ENCODE measurements at places on chromosomes 6 and 20.

- DNase-seq = no peak
These were observed 161.2 kb upstream of the OGFRL1 start for GRCh38 chr6:71127374-71127773.

GRCh38 chr6:47034926-47035325, 7.2 kb downstream of the ADGRF1 start:
- peak; percentile 85 for DNase-seq

DNA sequence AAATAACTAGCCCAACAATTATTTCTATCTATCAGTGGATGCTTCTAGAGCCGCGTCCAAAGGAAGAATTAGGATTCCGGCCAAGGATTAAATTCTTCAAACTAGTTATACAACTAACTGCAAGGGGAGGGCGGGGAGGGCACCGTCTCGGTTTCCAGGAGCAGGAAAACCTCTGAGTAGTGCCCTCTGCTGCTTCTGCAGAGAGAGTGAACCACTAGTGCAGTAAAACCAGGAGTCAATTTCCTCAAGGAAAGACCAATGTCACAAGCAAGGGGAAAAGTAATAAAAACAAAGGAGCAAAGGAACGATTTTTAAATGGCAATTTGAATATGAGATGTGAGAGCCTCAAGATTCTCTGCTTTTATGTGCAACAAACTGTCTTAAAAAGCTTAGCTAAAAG, 16.5 kb upstream of the UBE2J1 start:
- DNase-seq = no peak

DNA sequence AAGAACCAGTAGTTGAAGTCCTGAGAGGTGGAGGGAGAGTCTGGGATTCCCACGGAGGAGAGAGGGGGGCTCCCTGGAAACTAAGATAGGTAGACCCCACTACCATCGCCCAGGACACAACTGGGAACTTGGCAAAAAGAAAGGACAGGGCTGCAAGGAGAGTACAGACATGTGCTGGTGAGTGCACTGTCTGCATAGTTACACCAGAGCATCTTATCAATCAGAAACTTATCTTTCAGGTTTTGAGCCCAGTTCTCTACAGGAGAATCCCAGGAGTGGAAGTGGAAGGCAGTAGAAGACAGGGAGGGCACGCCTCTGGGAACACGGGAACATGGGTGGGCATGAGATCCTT, 12.2 kb downstream of the NFKBIL1 start:
- DNase-seq = no peak

DNA sequence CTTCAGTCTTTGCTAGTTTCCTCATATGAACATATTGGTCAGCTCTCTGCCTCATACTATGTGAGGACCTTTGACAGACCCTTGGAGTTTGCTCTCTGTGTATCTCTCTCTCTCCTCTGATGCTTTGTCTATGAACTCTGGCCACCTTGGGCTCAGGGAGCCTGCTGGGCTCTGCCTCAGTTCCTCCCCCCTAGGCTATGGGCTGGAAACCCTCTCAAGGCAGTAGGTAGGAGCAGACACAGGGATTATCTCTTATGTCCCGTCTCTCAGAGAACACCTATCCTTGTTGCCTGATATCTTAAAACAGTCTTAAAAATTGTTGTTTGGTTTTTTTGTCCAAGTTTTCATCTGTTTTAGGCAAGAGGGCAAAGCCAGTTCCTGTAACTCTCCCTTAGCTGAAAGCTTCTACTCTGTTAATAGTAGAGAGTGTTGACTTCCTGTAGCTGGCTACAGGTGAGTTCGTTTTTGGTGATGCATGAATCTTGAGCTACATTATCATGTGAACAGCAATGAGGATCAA, 68.3 kb downstream of the BCAS1 start:
- no peak for DNase-seq

DNA sequence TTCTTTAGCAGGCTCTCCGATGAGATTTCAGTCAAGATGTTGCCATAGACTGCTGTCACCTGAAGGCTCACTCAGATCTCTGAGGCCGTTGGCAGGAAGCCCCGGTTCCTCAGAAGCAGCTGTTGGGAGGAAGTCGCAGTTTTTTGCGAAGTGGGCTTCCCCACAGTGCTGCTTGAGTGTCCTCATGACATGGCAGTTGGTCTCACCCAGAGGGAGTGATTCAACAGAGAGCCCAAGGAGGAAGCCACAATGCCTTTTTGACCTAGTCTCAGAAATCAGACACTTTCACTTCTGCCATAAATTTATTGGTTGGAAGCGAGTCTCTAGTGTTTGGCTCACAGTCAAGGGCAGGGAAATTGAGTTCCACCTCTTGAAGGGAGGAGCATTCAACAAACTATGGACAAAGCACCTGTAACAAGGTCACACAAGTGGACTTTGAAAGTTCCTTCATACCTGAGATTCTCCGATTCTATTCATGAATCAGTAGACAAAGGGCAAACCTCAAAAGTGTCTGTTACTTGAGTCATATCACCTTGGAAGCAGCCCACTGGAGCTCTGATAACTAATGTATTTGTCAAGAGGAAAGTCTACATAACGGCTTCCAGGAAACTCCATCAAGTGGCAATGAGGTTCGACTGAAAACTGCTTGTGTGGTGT, 208.3 kb downstream of the TASP1 start:
- DNase-seq = no peak

DNA sequence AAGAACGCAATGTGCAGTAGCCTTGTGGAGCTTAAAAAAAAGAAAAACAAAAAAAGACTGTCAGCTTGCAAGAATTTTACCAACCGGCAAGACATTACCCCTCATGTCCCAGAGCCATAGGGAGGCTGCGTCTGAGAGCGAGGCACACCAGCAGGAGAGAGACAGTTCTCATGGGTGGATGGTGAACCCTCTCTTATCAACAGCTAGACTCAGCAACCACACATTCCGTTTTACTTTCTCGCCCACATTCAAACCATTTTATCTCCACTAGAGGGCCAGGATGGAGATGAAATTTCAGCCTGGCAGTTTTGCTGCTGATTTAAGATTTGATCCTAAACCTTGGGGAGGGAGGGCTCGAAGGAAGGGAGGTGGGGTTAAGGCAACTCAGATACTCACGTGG, 247.0 kb downstream of the ATXN1 start:
- DNase-seq = no peak

GRCh38 chr20:34985461-34986310, 30.0 kb downstream of the MYH7B start:
- peak; percentile 43 for DNase-seq

DNA sequence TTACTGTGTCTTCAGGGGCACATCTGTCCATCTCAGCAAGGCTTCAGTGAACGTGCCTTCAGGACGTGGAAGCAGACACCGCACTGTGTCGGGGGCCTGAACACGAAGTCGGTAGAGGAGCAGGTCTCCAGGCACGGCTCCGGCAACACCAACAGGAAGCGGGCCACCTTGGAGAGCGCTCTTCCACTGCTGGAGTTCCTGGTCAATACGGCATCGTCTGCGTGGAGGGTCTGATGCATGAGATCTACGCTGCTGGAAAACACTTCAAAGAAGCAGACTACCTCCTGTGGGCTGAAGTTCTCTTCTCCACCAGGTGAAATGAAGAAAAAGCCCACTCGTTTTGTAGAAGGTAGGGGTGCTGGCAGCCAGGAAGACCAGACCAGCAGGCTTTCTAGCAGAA, 69.3 kb upstream of the SLCO4A1 start:
- no peak for DNase-seq

All from left hindlimb (tissue), 1 donor.